Occipital lobe (tissue), 3 donors: ENCODE measurements at places on chromosomes 13 and 19.

GRCh38 chr19:40150170-40150569, 41.1 kb upstream of the MAP3K10 start:
- DNase-seq: no peak

DNA sequence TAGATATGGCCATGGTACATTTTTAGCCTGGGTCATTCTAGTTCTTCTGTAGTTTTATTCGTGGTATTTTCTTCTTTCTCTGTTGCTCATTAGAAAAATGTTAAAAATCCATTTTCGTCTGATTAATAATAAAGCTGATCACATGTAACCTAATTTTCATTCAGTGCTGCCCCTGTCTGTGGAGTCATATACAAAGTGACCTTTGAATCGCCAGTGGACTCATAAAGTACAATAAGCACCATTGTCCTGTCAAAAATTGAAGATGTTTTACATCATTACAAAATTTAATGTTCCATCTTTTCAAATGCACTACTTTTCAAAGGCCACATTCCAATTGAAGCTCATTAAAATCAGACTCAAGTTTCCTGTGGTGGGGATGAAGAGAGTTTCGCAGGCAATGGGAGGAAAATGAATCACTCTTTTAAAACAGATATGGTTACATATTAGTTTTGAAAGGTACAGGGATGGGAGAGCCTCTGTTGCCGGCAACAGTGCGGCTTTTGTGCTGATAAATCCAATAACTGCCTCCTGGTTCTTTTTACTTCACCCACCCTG, 205.4 kb downstream of the ZNF536 start:
- no peak for DNase-seq

- no peak for DNase-seq
Observed at GRCh38 chr13:28532388-28533124, 37.6 kb upstream of the FLT1 start.

DNA sequence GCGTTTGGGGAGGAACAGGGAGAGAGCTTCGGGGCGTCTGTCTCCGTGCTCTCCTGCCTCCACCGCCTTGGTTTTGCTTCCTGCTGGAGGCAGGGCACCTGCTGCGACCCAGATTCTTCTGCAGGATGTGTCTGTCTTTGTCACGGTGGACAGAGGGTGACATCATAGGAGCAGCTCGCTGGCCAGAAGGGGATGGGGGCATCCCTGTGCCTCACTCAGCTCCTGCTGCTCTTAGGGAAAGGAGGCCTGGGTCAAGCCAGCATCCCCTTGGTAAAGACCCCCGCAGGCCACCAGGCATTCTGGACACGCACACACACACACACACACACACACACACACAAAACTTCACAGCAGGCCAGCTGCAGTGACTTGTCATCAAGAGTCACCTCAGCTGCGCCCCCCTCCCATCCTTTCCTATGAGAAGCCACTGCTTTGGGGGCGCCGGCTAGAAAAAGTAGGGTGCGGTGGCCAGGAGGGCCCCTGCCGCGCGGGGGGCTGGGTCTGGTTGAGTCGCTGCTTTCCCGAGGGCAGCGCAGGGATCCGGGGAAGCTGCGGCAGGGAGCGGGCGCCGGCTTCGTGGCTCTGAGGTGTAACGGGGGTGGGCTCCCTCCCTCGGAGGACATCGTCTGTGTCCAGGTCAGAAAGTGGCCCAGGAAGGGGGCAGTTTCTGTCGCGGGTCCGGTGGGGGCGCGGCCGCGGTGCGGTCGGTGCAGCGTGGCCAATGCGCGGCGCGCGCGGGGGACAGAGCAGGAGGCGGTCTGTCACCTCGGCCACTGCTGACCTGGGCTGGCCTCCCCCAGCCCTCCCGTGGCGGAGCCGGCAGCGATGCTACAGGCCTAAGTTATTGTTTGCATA, 15.8 kb upstream of the NPAS1 start:
- DNase-seq: no peak

- DNase-seq: no peak
Observed at GRCh38 chr19:17329366-17330261, 5.0 kb downstream of the ANO8 start.

- no peak for DNase-seq
Observed at GRCh38 chr13:32214071-32214470, 101.1 kb downstream of the ZAR1L start.

DNA sequence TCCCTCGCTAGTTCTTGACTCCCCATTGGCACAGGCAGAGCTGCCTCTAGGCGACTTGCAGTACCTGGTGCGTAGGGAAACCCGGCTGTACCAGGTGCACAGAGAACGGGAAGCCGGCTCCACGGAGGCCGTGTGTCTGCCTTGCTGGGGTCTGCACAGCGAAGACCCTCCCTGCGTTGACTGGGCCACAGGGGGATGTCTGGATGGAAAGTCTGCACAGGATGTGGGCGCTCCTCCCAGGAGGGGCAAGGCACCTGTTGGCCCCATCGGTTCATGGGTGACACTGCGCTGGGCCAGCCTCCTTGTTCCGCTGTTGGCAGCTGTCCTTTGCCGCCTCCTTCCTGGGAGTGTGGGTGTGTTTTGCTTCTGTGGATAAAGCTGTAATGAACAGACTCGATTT, 138.3 kb downstream of the TEX29 start:
- DNase-seq: no peak

GRCh38 chr13:110486061-110486715, 75.3 kb downstream of the RAB20 start:
- no peak for DNase-seq

- no peak for DNase-seq
Observed at GRCh38 chr19:6228551-6229215, 51.1 kb downstream of the MLLT1 start.

GRCh38 chr13:77784515-77784914, 87.0 kb downstream of the SLAIN1 start:
- no peak for DNase-seq
